ENCODE measurements at places on chromosomes 1 and 21. TPM values are rescaled to one million over a fixed set of nuclear protein-coding genes. Genes with fewer than 3 reads are reported as not detected.

SLFNL1 gene
- total RNA-seq = 0.17 TPM

TCP10L gene
- 0.17 TPM for total RNA-seq

COL24A1 gene
- not detected for total RNA-seq

CCDC190 gene
- 0.11 TPM for total RNA-seq

NTMT2 gene
- total RNA-seq = not detected

PADI6 gene
- not detected for total RNA-seq

FAM20B gene
- 29.0 TPM for total RNA-seq

HTR6 gene
- total RNA-seq = not detected

SASS6 gene
- total RNA-seq = 0.98 TPM

SLC35F3 gene
- total RNA-seq = not detected

ENAH gene
- 14.1 TPM for total RNA-seq

All from dermis lymphatic vessel endothelial cell (primary cell).